ENCODE measurements at places on chromosomes 7 and 10. TPM values are rescaled to one million over a fixed set of nuclear protein-coding genes. Genes with fewer than 3 reads are reported as not detected.

Gene STMP1
- total RNA-seq: 14.3 TPM

Gene AMPH
- 3.4 TPM for total RNA-seq

Gene PARP12
- 9.1 TPM for total RNA-seq

Gene KIF11
- 3.4 TPM for total RNA-seq

Gene STOX1
- total RNA-seq: 0.14 TPM
